ENCODE measurements at places on chromosomes 2 and 18. TPM values are rescaled to one million over a fixed set of nuclear protein-coding genes. Genes with fewer than 3 reads are reported as not detected.

MFSD6 gene
- 11.8 TPM for polyA plus RNA-seq

RAD51AP2 gene
- polyA plus RNA-seq, result 0.54 TPM

COL4A4 gene
- 0.46 TPM for polyA plus RNA-seq

MYCN gene
- polyA plus RNA-seq, result 27.2 TPM
